ENCODE measurements at places on chromosomes 5 and 9.

GRCh38 chr9:114300153-114300845, 22.6 kb upstream of the ORM1 start:
- DNase-seq = no peak

- no peak for DNase-seq
Measured at GRCh38 chr9:28050046-28050445, 476.8 kb upstream of the C9orf72 start.

DNA sequence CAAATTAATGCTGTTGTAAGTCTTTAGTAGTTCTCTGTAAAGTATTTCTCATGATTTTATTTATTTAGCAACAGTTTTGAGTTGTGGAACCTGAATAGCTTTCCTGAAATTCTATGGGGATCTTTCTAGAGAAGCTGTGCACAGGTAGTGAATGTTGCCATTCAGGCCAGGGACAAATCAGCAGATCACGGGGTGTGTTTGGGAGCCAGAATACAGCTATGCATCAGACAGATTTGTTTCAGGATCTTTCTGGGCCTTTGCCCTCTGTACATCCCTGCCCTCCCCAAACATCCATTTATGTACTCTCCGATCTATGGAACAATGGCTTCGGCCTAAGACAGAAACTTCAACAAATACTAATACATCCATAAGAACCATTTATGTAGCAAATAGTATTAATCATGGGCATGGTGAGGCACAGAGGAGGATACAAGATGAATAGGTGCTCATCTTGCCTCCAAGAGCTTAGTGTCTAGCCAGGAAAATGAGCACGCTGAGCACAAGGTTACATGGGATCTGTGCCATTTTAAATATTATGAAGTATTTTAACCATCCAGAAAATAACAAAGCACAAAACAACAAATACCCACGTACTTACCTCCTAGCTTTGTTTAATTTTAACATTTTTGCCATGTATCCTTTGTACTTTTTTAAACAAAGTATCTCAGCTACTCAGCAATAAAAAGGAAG, 13.1 kb downstream of the ARHGEF37 start:
- no peak for DNase-seq

DNA sequence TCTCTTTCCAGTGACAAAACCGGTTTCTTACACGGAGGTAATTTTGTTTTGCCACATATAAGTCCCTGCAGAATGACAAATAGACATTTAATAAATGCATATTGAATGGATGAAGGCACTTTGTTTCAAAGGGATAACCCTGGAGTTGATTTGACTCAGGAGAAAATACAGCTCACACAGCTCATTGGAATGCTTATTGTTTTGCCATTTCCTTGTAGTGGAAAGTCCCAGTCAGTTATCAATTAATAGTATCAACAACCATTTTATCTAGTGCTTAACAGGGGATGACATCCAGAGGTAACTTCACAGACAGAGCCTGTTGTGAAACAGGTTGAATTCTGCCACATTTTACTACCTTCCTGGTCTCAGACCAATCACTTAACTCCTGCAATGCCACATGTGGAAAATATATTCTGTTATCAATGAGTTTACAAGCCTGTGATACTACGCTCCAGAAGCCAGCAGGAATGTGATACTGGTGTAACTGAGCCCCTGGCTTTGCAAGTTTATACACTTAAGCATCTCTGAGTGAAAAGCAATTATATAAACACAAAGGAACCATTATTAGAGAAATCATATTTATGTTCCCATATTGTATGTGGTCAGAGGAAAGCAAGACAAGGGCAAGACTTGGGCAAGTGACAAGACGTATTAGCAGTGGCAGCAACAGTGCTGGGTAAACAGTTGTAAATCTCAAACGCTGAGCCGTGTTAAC, 123.1 kb upstream of the ANKRD55 start:
- no peak for DNase-seq

DNA sequence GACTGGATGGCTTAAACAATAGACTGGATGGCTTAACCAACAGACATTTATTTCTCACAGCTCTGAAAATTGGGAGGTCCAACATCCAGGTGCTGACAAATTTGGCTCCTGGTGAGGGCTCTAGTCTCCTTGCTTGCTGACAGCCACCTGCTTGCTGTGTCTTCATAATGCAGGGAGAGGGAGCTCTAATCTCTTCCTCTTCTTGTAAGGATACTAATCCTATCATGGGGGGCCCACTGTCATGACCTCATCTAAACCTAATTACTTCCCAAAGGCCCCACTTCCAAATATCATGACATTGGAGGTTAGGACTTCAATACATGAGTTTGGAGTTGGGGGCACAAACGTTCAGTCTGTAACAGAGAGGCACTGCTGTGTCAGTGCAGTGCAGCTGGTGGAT, 26.4 kb downstream of the FOXD1 start:
- DNase-seq = no peak

DNA sequence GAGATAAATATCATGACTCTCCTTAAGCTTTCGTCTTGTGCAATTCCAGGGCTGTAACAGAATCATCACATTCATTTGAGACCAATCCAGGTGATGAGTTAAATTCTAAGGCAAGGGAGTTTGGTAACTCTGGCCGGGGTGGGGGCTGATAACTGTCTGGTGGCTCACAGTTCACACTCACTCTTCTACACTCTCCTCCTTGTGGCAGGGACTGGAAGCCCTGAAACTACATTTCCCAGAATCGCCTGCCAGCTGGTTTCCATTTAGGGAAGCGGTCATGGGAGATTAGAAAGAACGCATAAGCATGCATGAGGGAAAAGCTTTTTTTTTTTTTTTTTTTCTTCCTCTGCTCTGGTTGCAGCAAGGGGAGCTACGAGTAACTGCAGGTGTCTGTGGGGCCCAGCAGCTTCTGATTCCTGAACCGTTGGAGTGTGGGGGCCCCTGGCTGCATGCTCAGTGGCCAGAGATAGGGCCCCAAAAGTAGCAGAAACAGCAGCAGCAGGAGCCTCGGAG, 154.8 kb upstream of the TBC1D2 start:
- no peak for DNase-seq

GRCh38 chr5:58793888-58794657, 211.2 kb downstream of the RAB3C start:
- DNase-seq = no peak

DNA sequence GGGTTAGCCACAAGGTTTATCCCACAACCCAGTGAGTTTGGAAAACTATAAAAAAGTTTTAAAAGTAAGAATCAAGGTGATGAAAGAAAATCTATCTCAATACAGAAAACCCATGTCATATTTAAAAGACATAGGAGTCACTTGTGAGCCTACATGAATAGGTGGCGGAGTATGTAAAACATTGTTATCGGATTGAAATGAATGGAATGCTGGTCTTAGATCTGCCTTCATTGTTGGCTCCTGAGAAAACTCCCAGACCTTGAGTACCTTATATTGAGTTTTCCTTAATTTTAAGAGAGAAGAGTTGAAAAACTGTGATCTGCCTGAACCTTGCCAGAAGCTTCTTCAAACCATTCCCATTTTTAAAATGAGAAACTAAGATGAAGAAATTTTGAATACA, 551.1 kb downstream of the EFNA5 start:
- DNase-seq = no peak

DNA sequence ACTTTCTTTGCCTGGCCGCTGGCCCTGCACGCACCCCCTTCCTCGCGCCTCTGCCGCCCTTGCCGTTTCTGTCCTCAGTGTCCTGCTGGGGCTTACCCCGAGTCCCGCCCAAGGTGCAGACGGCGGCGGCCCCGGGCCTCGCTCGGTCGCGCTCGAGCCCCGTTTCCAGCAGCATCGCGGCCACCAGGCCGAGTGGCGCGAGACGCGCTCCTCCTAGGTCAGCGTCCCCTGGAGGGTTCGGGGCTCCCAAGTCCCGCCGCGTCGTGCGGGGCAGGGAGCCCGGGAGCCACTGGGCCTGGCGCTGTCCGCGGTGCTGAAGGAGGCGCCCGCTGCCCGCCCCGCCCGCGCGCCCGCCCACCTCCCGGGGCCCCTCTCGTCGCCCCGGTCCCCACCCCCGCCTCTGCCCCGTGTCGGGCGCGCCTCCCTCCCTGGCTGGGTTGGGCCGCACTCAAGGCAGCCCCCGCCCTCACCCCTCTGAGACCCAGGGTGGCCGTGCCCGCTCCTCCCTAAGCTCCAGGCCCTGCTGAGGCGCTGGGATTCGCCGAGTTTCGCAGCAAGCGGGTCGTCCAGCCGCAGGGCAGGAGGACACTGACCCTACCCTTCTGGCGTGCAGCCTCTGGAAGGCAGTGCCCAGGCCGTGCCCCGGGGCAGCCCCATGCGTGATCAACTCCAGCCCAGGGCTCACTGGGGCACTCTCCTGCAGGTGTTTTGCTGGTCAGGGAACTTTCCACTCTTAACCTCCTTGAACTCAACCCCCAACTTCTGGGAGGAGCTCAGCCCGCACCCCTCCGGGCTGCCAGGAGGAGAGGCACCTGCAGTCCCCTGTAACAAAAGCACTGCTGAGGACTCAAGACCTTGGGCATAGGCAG, at the start of gene LHX3:
Gene LHX3, minus strand, starts transcription at position 291 of the 869 bp plus-strand sequence. Its CDS starts 116 bp downstream, at position 175.
- no peak for DNase-seq

DNA sequence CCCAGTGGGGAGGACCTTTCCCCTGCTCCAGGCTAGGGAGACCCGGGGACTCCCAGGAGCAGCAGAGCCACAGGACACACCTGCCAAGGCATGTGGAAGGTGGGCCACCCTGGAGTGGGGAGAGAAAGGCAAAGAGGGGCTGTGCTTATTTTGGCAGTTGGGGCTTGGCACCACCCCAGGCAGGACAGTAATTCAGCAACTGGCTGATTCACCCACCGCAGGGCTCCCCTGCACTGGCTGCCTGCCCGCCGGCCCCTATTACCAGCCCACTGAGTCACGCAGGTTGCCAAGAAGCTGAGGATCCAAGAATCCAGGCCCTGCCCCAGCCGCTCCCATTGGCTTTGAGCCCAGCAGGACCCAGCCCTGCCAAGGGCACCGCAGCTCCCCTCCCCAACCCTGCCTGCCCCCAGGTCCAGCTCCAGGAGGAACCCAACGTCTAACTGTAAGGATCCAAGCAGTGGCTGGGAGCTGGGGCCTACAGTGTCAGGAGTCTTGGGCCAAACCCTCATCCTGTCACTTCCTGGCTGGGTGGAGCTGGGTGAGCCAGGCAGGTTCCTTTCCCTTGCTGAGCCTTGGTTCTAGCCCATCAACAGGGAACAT, 14.2 kb upstream of the RALGDS start:
- DNase-seq = no peak

DNA sequence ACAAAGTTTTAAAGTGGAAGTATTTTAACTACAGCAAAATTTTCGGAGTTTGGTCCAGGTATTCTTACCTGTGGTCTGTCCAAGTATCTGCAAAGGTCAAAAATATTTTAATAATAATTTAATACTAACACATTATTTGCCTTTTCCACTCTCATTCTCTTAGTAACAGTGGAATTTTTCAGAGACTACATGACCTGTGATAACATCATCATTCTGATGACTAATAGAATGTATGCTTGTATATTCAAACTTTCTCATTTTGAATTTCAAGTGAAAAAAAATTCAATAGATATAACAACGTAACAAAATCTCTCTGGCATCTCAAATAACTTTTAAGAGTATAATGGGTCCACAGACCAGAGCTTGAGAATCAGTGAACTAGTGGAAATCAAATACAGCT, 78.3 kb downstream of the FBXL17 start:
- DNase-seq = no peak

DNA sequence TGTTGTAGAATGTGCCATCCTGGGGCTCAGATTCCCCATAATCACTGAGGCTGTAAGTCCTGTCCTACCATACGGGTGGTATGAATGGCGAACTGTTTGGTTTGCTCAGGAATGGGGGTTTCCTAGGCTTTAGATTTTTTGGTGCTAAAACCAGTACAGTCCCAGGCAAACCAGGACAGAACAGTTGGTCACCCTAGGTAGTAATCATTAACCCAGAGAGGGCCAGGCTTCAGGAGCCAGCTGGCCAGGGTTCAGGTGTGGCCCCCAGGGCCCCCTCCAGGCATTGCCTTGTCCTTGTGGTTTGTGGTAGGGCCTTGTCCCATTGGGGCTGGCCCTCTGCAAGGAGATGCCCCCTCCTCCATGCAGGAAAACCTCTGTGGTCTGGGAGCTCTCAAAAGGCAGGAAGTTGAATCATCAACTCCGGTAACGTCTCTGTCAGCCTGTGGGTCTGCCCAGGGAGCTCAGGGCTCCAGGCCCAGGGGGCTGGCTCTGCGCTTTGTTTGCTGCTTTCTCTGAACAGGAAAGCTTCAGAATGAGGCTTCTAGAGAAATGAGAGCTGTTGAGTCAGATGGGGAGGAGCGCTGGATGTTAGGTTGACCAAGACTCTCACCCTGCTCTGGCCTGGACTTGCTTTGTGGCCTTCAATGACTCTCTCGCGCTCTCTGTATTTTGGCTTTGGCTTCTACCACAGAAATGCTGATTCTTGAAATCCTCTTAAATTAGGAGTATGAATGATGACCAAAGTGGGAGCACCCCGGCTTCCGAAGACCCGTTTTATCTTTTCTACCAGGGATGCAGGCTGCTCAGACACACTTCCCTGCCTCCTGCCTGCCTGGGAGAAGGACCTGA, 22.2 kb upstream of the JADE2 start:
- no peak for DNase-seq

DNA sequence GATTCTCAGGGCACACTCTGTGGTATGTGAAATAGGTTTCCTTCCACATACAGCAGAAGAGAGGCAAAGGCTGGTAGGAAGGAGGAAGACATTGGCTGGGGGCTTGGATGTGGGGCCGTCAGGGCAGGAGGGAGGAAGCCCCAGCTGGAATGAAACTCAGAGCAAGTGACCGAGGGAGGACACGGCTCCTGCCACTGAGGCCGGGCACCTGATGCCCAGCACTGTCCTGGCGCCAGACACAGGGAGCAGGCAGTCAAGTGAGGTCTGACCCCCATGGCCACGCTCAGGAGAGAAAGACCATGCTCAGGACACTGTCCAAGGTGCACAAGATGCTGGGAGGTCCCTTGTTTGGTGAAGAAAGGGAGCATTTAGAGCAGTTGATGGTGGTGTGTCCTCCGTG, 245.5 kb downstream of the CACNA1B start:
- no peak for DNase-seq
